LHCN-M2 (cell line): ENCODE measurements at places on chromosomes 13 and 19. TPM values are rescaled to one million over a fixed set of nuclear protein-coding genes. Genes with fewer than 3 reads are reported as not detected.

GRCh38 chr13:20715330-20715712 is 11.8 kb downstream of the IL17D start:
- no peak for DNase-seq

The ZNF560 gene
- total RNA-seq = not detected in 2 replicates

GRCh38 chr13:51435002-51435578 is 17.7 kb downstream of the INTS6 start:
- peak; percentile 36 for DNase-seq

- DNase-seq = no peak
Observed at GRCh38 chr19:13091400-13092157, 11.1 kb downstream of the LYL1 start.

GRCh38 chr13:35699825-35700510 is 223.5 kb upstream of the MAB21L1 start:
- no peak for DNase-seq

DNA sequence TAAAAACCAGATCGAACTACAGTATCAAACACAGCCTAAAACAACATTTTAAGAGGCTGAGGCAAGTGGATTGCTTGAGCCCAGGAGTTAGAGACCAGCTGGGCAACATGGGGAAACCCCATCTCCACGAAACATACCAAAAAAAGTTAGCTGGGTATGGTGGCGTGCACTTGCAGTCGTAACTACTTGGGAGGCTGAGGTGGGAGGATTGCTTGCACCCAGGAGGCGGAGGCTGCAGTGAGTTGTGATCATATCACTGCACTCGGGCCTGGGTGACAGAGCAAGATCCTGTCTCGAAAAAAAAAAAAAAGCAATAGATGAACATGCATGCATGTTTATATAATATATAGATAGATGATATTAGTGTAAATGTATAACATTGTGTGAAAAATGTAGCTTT is 5.2 kb upstream of the MRPS31 start:
- no peak for DNase-seq

DNA sequence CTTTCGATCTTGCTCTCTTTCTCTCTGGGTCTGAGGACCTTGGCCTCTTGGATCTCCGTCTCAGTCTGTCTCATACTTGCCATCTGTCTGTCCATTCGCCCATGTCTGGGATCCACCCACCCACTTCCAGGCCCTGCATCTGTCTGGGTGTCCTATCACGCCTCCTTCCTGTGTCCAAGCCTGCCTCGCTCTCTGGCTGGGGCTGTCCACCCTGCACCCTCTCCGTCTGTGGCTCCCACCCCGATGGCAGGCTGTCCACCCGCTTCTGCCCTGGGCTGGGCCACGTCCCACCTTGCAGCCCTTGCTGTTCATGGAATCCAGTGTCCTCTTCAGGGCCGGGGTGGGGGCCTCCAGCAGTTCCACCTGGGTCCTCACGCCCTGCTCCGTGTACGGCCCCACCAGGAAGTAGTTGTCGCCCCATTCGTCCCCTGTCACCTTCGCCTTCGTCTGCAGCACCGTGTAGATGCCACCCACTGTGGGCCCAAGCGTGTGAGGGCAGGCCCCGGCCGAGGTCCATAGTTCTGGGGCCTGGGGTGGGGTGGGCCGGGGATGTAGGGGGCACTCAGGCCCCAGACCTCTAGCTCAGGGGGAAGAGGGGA is 2.0 kb downstream of the GYS1 start:
- no peak for DNase-seq

DNA sequence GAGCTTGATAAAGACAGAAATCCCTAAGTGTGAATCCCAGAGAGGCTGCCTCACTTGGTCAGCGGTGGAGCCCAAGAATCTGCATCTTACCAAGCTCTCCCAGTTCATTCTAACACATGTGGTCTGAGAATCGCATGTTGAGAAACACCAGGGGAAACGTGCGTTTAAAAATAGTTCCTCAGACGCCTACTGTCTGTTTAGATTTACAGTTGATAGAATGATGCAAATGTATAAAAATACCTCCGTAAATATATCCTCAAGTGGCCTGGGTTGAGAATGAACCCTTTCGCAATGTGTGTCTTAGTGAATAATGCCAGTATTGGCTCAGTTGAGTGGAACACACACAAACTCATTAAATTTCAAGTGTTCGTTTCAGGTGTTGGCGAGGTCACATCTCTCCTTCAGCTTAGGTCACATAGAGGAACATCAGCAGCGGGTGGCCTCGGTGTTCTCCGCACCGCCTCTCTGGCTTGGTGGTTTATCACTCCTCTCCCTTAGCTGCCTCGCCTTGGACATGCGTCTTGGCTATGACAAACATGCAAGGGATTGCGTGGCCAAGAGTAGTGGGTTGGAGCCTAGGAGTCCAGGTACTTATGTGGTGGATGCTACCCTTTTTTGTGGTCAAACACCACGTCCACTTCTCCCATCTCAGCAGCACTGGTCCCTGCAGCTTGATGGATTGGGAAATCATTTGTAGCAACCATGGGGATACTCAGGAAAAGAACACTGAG is 117.6 kb upstream of the SPATA13 start:
- DNase-seq = peak; percentile 57
